Nasal cavity respiratory epithelium epithelial cell of viscerocranial mucosa (primary cell): ENCODE measurements at places on chromosomes 6 and 20. TPM values are rescaled to one million over a fixed set of nuclear protein-coding genes. Genes with fewer than 3 reads are reported as not detected.

DDO gene
- total RNA-seq: 0.07 TPM in 1 of 2 replicates, not detected in the other

PI16 gene
- not detected in 2 replicates for total RNA-seq

SLC22A2 gene
- total RNA-seq: not detected in 2 replicates

OOEP gene
- 0.14 TPM in 1 of 2 replicates, not detected in the other for total RNA-seq

C6orf163 gene
- 0.68 and 3.2 TPM in 2 replicates for total RNA-seq
